ENCODE measurements at places on chromosomes 12 and 14. TPM values are rescaled to one million over a fixed set of nuclear protein-coding genes. Genes with fewer than 3 reads are reported as not detected.

The LRRC43 gene
- not detected for polyA plus RNA-seq

The PPM1H gene
- 0.12 TPM for polyA plus RNA-seq

The BEGAIN gene
- polyA plus RNA-seq: 1.2 TPM

The OR6C68 gene
- polyA plus RNA-seq: not detected

The CD69 gene
- 814 TPM for polyA plus RNA-seq

DNA sequence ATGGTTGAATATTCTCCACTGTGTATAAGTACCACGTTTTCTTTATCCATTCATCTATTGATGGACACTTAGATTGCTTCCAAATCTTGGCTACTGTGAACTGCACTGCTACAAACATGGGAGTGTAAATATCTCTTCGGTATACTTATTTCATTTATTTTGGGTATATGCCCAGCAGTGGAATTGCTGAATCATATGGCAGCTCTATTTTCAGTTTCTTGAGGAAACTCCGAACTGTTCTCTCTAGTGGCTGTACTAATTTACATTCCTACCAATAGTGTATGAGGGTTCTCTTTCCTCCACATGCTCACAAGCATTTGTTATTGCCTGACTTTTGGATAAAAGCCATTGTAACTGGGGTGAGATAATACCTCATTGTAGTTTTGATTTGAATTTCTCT, 623.1 kb upstream of the LRFN5 start:
- DNase-seq: no peak

DNA sequence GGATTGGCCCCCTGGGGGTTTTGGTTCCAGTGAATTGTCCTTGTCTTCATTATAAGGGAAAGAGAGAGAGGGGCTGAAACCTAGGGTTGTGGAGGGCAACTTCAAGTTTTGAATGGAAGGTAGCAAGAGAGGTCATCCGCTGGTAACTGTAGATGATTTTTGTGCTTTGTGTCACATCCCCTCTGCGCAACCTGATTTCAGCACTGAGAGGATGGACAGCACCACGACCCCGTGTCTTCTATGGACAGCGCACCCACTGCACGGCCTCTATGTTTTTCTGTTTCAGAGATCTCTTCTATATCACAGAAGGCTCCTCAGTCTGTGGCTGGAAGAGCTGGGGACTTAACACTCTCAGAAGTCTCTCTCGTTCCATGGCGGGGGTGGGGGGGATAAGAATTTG, 127.0 kb upstream of the RPH3A start:
- DNase-seq: no peak

- no peak for DNase-seq
Measured at GRCh38 chr12:72146495-72146894, 125.7 kb upstream of the TRHDE start.

DNA sequence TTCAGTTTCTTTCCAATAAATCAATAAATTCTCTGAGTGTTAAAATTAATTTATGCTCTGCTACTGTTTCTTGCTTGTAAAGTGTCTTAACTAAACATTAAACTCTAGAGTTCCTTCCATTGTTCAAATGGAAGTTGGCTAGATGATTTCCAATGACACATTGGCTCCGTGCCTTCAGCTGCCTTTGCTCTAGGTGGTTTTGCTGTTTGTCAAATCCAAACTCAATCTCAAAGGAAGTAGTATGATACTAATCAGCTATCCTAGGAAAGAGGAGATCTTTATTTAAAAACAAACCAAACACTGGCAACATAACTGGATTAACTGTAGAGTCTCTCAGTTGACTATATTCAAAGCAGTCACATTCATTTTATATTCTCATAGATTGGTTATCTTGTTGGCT, 356.4 kb downstream of the FOXG1 start:
- DNase-seq: no peak

- DNase-seq: no peak
Measured at GRCh38 chr14:30855345-30856037, 18.9 kb upstream of the COCH start.

GRCh38 chr12:12749433-12749832, 32.3 kb downstream of the CDKN1B start:
- no peak for DNase-seq

DNA sequence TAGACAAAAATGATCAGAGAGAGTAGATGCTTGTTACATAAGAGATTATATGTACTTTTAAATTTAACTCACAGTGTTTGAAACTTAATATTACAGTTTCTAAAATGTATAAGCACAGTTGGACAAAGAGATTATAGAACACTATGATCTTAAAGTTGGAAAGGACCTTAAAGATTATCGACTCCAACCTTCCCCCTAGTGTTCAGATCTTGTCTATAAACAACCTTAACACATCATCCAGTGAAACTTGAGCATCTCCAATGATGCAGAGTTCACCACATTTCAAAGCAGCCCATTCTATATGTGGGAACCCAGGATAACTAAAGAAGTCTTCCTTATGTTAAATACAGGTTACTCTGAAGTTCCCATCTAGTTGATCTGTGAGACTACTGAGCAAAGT, 480.8 kb downstream of the RMST start:
- DNase-seq: no peak

- no peak for DNase-seq
Measured at GRCh38 chr12:20232931-20233675, 135.2 kb upstream of the PDE3A start.

- DNase-seq: no peak
Measured at GRCh38 chr14:104147346-104148125, 9.1 kb downstream of the KIF26A start.

- no peak for DNase-seq
Measured at GRCh38 chr12:19848421-19848820, 409.1 kb downstream of the AEBP2 start.

DNA sequence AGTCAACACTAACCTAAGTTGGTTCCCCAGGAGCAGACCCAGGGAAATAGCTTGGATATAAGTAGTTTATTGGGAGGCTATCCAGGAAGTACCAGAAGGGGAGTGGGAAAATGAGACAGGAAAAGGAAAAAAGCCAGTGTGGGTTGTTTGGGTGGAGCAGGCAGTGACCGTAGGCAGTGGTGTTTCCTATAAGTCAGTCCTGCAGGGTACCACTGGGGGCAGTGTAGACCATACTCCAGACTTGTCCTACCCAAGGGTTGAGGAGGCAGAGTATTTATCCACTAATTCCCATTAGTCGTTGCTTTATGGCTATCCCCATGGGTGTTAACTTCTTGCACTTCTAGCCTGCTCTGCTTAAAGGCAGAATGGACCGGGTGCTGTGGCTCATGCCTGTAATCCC, 6.4 kb upstream of the CCDC60 start:
- no peak for DNase-seq

DNA sequence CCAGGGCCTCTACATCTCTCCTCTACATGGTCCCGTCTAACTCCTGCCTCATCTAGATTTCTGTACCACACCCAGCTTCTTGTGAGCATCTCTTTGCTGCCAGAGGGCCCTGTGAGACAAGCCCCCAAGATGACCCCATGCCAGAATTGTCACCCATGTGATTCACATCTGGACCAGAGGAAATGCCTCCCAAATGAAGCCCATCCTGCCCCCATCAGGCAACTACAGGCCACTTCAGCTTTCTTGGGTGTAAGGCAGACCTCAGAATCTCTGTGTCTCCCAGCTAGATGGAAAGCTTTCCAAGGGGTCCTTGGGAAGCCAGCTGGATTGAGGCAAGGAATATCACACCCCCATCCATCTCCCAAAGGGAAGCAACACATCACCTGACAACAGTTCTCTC, 9.3 kb upstream of the OAS3 start:
- no peak for DNase-seq

DNA sequence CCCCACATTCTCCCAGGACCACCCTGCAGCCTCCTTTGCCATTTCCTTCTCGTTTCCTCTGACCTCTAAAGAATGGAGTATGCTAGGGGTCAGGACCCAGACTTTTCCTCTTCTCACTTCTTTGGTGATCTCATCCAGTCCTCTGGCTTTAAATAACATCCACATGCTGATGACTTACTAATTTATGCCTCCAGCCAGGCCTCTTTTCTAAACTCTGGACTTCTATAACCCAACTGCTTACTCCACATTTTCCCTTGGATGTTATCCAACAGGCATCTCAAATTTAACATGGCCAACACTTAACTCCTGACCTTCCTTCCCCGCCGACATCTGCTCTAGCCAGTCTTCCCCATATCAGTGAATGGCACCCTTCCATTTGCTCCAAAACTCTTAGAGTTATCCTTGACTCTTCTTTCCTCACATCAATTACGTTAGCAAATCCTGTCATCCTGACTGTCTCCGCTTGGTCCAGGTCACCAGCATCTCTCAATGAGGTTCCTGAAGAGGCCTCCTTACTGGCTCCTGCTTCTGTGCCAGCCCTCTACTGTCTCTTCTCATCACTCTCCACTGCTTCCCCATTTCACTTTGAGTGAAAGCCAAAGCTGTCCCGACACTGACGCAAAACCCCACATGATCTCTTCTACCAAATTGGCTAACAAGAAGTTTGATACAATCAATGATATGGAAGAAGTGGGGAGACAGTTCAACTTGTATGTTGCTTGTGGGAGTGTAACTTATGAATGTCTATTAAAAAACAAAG, 42.7 kb downstream of the TMBIM6 start:
- no peak for DNase-seq

DNA sequence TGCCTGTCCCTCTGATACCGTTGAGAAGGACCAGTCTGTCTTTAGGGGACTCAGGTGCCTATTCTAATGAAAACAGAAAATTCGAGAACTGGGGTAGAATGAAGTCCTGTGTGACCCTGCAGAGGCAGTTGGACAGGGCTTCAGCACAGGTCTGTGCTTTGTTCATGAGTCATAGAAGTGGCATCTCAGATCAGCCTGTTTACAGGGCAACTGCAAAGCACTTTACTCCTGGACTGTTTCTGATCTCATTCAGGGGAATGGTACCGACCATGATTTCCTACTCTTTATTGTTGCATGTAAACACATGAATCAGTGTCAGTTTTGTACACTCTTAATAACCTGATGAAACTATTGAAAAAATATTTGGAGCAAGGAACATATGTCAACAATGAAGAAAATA, 1517.0 kb downstream of the AACS start:
- no peak for DNase-seq

DNA sequence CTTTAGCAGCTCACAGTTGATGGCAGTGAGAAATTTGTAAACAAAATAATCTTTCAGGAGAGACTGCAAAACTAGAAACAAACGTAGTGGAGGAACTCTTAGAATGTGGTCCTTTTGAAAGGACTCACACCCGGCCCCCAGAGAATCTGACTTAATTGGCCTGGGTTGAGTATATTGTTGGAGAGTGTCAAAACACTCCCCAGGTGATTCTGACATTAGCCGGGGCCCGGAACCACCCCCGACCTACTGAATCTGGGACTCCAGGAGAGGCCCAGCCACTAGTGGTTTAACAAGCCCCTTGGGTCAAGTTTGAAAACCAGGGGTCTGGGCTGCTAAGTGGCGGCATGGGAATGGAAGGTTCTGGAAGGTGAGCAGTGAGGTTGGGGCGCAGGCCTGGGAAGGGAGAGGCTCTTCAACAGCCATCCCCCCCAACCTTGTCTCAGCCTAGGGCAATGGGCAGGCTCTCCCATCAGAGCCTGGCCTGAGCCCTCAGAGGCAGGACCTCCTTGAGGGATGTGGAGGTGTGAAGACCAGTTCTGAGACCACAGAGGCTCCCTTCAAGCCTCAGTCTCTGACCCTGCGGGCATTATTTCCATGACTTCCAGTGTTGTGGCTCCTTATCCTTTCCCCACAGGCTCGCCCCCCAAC, 1.1 kb upstream of the ELK3 start:
- DNase-seq: no peak

DNA sequence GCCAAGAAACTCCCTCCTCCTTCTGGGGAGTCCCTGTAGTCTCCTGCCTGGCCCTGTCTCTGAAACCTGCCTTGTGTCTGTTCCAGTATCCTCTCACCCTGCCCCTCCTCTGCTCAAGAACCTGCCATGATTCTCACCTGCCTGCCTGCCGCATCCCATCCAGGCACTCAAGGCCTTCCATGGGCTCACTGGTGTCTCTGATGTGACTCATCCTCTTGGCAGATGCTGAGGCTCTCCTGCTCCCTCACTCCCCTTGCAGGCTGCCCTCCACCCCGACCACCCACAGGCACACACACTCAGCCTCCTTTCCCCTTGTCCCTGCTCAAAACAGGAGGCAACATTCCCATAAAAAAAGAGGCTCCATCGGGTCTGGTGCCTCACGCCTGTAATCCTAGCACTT, 5.8 kb upstream of the BEGAIN start:
- DNase-seq: no peak

- DNase-seq: no peak
Measured at GRCh38 chr12:116502141-116502725, 56.9 kb upstream of the MAP1LC3B2 start.

- no peak for DNase-seq
Measured at GRCh38 chr12:54349679-54350078, 14.6 kb downstream of the GPR84 start.
